Fibroblast of mammary gland (primary cell): ENCODE measurements at places on chromosomes 12 and 14.

DNA sequence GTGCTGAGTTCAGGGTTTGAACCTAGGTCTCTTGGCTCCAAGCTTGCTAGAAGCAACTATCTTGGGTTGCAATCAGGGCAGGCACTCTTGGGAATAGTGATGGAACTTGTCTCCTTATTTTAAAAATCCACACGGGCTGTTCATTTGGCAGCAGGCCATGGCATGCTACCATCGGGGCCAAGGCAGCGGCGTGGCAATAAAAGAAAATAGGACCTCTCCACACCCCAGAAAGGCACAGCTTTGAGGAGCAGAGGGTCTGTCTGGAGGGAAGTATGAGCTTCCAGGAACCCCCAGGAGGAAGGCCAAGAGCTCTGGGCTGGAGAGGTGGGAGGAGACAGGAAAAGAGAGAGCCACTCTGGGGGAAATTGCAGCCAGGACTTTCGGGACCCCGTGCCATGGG lies 15.3 kb downstream of the RPS6KL1 start:
- DNase-seq = no peak

- DNase-seq = no peak
These were observed 175.7 kb downstream of the CACNA1C start for GRCh38 chr12:2228535-2228934.

DNA sequence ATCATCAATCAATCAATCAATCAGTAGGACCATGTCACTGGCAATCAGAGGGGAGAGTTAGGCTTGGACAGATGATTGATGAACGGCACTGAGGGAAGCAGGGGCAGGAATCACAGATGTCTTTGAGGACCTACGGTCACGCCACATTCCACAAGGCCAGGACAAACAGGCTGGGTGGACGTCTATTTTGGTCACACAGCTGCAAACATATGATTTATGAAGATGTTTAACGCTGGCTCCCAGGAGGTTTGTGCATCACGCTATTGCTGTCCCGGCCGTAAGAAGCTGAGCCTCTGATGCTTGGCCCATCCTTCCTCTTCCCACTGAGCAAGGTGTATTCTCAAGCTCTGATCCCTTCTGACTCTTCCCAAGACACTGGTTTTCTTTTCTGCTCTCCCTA lies 160.8 kb downstream of the FOXN3 start:
- no peak for DNase-seq

GRCh38 chr12:130051900-130052299 lies 110.4 kb upstream of the FZD10 start:
- DNase-seq = no peak

DNA sequence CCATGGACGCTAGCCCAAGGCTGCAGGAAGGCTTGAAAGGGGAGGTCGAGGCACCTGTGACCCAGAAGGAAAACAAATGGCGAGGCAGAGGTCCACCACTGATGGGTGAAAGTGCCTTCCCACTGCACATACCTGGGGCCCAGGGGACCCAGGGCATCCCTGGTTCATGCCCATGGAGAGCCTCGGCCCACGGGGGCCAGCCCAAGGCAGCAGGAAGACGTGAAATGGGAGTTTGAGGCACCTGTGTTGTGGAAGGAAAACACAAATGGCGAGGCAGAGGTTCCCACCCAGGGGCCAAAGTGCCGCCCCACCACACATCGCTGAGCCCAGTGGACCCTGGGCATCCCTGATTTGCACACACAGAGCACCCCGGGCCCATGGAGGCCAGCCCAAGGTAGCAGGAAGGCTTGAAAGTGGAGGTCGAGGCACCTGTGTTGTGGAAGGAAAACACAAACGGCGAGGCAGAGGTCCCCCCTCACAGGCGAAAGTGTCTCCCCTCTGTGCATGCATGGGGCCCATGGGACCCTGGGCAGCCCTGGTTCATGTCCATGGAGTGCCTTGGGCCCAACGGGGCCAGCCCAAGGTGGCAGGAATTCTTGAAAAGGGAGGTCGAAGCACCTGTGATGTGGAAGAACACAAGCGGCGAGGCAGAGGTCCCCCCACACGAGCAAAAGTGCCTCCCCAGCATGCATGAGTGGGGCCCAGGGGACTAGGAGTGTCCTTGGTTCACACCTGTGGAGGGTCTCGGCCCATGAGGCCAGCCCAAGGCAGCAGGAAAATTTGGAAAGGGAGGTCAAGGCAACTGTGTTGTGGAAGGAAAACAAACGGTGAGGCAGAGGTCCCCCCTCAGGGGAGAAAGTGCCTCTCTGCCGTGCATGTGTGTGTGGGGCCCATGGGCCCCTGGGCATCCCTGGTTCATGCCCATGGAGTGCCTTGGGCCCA lies 383.3 kb downstream of the ALG10 start:
- no peak for DNase-seq

DNA sequence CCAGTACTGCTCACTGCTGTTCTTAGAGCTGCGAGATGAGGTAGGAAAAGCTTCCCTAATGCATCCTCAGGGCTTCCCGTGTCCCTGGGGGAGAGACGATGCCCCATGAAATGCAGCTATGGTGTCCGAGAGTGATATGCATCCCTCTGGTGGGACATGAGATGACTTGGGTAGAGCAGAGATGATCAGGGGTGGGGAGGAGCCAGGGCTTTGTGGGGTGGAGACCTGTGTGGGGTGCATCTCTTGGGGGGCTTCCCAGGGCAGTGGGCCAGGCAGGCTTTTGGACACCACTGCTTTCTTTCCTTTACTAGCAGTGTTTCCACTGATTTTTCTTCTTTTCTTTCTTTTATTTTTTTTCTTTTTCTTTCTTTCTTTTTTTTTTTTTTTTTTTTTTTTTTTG lies 147.3 kb downstream of the ADGRD1 start:
- no peak for DNase-seq

DNA sequence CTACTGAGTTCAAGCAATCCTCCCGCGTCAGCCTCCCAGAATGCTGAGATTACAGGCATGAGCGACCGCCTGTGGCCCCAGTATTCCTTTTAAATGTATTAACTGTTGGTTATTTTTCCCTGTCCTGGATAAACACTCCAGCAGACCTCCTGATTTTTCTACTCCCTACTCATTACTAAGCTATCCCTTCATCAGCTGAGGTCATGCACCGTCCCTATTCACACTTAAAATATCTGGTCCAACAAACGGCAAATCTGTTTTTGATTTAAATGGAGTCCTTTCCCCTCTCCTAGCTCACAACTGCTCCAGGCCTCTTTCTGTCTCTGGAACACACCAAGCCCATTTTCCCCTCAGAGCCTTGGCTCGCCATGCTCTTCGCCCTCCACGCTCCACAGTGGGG lies 1003.3 kb upstream of the TMEM132C start:
- DNase-seq = peak; percentile 79

DNA sequence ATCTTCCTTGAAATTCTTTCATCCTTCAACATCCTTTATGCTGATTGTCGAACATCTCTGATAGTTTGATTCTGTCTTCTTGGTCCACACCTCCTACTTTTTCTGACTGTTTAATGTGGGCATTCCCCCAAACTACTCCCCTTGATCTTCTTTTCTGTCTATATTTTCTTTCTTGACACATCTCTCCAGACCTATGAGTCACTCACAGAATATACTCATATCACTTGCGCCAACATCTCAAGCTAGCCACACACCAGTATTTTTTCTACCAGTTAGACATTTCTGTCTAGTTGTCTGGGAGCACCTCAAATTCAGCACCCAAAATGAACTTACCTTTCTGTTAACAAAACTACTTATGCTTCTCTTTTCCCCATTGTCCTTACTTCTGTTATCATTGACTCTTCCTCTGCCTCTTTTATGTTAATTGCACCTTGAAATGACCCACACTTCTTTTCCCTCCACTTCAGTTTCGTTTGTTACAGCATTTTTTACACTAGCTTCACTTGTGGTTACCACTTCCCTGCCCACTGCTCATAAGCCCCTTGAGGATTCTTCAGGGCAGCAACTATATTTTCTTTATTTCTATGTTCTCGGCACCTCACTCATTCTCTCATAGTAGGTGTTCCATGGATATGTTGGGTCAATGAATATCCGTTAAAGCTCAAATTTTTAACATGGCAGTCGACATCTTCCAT lies 33.5 kb downstream of the TSHR start:
- peak; percentile 42 for DNase-seq

DNA sequence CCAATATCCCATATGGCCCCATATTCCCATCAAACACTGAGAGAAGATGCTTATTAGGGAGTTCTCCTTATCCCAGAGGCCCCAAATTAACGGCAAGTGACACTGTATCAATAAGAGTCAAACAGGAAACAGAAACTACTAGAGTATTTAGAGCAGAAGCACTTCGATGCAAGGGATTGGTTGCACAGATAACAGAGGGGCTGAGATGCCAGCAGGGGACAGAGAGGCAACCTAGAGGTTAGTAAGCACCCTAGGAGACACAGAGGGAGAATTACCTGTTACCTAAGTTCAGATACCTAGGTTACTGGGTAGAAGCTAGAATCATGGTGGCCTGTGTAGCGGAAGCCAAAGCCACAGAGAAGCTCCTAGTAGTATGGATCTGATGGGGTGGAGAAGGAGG lies 2.9 kb downstream of the HEBP1 start:
- no peak for DNase-seq

DNA sequence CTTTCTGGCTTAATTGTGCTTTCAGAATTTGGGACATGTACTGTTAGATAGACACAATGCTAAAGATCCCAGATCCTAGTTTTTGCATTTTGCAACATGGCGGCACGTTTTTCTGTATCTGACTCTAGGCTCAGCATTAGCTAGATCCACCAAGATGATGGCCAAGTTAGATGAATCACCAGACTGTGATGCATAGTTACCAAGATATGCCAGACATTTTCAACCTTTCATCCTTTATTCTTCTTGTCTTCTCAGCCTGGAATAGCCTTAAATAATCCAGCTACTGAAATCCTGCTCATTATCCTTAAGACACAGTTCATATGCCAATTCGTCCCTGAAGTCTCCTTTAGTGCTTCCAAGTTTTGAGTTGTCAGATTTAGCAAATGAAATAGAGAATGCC lies 144.9 kb upstream of the CRY1 start:
- DNase-seq = no peak

DNA sequence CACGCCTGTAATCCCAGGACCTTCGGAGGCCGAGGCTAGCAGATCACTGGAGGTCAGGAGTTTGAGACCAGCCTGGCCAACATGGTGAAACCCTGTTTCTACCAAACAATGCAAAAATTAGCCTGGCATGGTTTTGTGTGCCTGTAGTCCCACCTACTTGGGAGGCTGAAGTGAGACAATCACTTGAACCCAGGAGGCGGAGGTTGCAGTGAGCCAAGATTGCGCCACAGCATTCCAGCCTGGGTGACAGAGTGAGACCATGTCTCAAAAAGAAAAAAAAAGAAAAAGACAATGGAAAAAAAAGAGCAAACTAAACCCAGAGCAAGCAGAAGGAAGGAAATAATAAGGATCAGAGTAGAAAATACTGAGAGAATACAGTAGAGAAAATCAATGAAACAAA lies 5.4 kb downstream of the CHURC1 start:
- no peak for DNase-seq

- DNase-seq = no peak
These were observed 70.1 kb upstream of the STRN3 start for GRCh38 chr14:31096255-31096654.

DNA sequence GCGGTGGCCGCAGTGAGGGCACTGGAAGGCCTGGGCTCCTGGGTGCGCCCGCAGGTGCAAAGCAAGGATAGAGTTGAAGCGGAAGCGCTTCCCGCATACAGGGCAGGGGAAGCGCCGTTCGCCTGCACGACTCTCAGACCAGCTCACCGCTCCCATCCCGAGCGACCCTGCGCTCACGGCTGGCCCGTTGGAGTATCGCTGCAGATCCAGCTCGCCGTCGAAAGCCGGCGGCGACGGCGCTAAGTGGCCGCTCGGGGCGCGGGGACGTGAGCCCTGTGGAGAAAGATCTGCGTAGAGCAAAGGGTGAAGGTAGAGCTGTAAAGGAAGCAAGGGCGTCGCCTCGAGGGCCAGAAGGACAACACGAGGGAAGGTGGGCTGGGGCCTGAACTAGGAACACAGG lies 5.4 kb downstream of the ZNF219 start:
- no peak for DNase-seq

- no peak for DNase-seq
These were observed 5.8 kb downstream of the MON2 start for GRCh38 chr12:62472472-62472871.

- DNase-seq = no peak
These were observed 38.9 kb upstream of the IL22 start for GRCh38 chr12:68292151-68292943.

- DNase-seq = peak; percentile 99
These were observed 382.5 kb upstream of the ATP2B1 start for GRCh38 chr12:90090929-90091651.

- no peak for DNase-seq
These were observed 16.2 kb upstream of the KCNK13 start for GRCh38 chr14:90045616-90046015.

- DNase-seq = no peak
These were observed 17.3 kb upstream of the RIN3 start for GRCh38 chr14:92496191-92496857.

- DNase-seq = no peak
These were observed 35.3 kb downstream of the PSMC1 start for GRCh38 chr14:90291699-90292098.

- DNase-seq = peak; percentile 12
These were observed 48.1 kb upstream of the BCL11B start for GRCh38 chr14:99320105-99320572.

DNA sequence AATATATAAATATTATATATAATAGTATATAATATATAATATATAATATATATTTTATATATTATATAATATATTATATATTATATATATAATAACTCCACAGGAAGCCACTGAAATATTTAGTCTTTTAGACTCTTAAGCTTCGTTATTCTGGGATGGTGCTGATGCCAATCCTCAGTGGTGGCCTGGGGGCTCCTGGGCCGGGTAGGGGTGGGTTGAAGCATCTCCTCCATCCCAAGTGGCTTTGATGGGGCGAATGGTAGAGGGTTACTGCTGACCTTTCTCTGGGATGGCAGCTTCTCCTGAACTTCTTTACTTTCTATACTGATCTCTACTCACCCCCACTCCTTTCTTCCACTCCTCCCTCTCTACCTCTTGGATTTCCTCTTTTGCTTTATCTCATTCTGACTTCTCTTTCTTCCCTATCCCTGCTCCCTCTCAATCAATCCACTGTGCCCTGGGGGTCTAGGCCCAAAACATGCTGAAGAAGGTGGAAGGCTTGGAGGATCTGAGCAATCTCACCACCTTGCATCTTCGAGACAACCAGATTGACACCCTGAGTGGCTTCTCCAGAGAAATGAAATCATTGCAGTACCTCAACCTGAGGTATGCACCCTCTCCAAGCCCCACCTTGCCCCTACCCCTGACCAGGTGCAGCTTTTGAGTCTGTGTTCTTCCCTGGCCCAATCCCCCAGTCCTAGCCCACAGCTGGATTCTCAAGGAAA lies 4.8 kb upstream of the ENO2 start:
- no peak for DNase-seq

DNA sequence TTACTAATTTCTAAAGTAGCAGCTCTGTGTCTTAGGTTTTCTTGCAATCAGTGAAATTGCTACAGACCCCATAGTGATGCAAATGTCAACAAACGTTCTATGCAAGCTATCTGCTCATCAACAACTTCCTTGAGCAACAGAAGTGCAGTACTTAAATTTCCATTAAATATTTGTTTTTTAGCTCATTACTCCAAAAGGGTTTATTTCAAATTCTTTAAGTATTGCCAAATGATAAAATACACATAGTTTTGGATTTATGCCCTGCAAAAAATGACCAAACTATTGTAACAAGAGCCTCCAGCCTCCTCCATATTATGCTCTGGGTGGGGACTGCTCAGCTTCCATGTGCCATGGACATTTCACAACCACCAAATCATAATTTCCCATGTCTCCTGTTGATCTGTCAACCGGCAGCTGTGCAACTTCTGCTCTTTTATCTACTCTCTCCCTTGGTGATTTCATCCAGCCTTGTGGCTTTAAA lies 4.4 kb downstream of the BDKRB1 start:
- peak; percentile 87 for DNase-seq

GRCh38 chr14:102317564-102318248 lies 1.8 kb upstream of the ZNF839 start:
- peak; percentile 18 for DNase-seq
